Adrenal gland (tissue), 19 donors: ENCODE measurements at places on chromosomes 4 and X. TPM values are rescaled to one million over a fixed set of nuclear protein-coding genes. Genes with fewer than 3 reads are reported as not detected.

The TEC gene
- 1.4 TPM for total RNA-seq

The MAMLD1 gene
- total RNA-seq, result 1.4 TPM

The FAM47A gene
- total RNA-seq, result not detected

GRCh38 chr4:142404191-142404611, 441.9 kb downstream of the INPP4B start:
- no peaks in the 10 kb centered on the region for H3K27me3 ChIP-seq
- peaks cover 5% of the 10 kb centered on the region for H3K4me1 ChIP-seq
- peak; percentile 41 for DNase-seq
- no peak overlapping the region for H3K27ac ChIP-seq

- no peaks in the 10 kb centered on the region for H3K27me3 ChIP-seq
- H3K4me1 ChIP-seq, result no peaks in the 10 kb centered on the region
- no peaks in the 10 kb centered on the region for H3K36me3 ChIP-seq
- H3K4me3 ChIP-seq, result no peak overlapping the region
- no peak overlapping the region for H3K27ac ChIP-seq
- no peak for DNase-seq
These were observed 42.5 kb downstream of the TLR10 start for GRCh38 chr4:38740303-38740702.

GRCh38 chrX:50635817-50636365, 165.3 kb upstream of the DGKK start:
- H3K36me3 ChIP-seq, result no peaks in the 10 kb centered on the region
- H3K4me3 ChIP-seq, result no peak overlapping the region
- H3K27ac ChIP-seq, result no peak overlapping the region
- peaks cover 6% of the 10 kb centered on the region for H3K27me3 ChIP-seq

DNA sequence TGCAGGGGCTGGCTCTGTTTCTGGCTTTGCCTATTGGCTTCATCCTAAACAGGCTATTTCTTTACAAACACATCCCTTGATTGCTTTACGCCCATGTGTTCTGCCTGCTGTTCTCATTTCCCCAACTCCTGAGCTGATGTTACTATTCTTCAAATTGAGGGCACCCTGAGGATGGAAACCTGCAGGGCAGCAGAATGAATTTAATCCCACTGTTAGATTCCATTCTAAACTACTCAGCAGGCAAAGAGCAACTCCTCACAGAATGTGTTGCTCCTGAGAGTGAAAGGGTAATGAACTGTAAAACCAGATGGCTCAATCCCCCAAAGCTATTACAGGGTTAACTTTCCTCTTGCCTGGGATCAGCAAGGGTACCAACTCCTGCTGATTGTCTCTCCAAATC, 75.7 kb downstream of the ANKRD50 start:
- no peaks in the 10 kb centered on the region for H3K27me3 ChIP-seq
- H3K4me1 ChIP-seq, result no peaks in the 10 kb centered on the region
- H3K4me3 ChIP-seq, result no peak overlapping the region
- no peak overlapping the region for H3K27ac ChIP-seq

GRCh38 chrX:119189115-119189514, 47.0 kb upstream of the PGRMC1 start:
- no peaks in the 10 kb centered on the region for H3K27me3 ChIP-seq
- no peak overlapping the region for H3K27ac ChIP-seq
